ENCODE measurements at places on chromosomes 16 and 17. TPM values are rescaled to one million over a fixed set of nuclear protein-coding genes. Genes with fewer than 3 reads are reported as not detected.

The CIBAR2 gene
- total RNA-seq = not detected

The SHCBP1 gene
- total RNA-seq = 3.8 TPM

The SCPEP1 gene
- 82.8 TPM for total RNA-seq

The CNGB1 gene
- not detected for total RNA-seq

The ST6GALNAC1 gene
- not detected for total RNA-seq

The NOTUM gene
- total RNA-seq = not detected

The C17orf50 gene
- not detected for total RNA-seq

The IKZF3 gene
- not detected for total RNA-seq

The TBC1D3K gene
- total RNA-seq = 0.07 TPM

The ENPP7 gene
- not detected for total RNA-seq

The MTSS2 gene
- 31.2 TPM for total RNA-seq

The PRSS27 gene
- 0.69 TPM for total RNA-seq

The KRT16 gene
- 1.3 TPM for total RNA-seq

The FAM171A2 gene
- total RNA-seq = 4.5 TPM

The CCT6B gene
- 0.52 TPM for total RNA-seq
